ENCODE measurements at places on chromosomes 2 and 18.

GRCh38 chr18:77144046-77144445 lies 11.5 kb upstream of the MBP start:
- no peak for DNase-seq

DNA sequence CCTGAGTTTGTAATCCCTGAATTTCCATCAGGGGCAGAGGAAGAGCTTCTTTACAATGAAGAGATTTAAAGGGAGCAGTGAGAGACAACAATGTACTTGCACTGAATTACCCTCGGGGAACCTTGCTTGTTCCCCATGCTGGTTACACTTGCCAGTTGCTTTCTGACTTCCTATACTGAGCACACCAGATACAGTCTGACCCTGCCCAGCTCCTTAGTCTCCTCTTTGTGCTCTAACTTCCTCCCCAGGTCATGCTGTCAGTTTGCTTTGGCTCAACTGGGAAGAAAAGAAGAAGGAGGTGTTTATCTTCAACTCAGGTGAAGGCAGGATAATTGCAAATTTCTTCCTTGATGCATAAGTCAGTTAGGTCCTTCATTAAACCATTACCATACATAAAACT lies 658.4 kb downstream of the NYAP2 start:
- DNase-seq, result no peak

GRCh38 chr18:27213123-27213717 lies 28.1 kb upstream of the CHST9 start:
- DNase-seq, result no peak

GRCh38 chr18:79521416-79522205 lies 125.9 kb downstream of the NFATC1 start:
- no peak for DNase-seq

DNA sequence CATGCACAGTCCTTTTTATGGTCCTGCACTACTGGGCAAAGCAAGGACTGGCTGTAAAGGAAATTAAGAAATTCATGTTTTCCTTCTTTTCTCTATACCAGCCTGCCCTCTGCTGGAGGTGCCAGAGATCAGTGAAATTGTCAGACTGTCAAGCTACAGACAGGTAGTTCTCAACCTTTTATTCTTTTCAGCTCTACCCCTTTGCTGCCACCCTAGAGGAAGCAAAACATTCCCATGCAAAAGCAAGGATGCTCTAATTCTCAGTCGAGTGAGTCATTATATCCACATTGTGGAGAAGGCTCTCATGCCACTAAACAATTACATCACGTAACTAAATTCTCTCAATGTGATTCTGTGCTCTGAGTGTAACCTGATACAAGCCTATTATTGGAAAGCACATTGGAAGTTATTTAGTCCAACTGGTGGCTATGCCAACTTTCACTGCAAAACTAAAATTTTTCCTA lies 25.0 kb upstream of the RAPGEF4 start:
- no peak for DNase-seq

GRCh38 chr2:209525834-209526281 lies 102.0 kb downstream of the MAP2 start:
- DNase-seq, result no peak

DNA sequence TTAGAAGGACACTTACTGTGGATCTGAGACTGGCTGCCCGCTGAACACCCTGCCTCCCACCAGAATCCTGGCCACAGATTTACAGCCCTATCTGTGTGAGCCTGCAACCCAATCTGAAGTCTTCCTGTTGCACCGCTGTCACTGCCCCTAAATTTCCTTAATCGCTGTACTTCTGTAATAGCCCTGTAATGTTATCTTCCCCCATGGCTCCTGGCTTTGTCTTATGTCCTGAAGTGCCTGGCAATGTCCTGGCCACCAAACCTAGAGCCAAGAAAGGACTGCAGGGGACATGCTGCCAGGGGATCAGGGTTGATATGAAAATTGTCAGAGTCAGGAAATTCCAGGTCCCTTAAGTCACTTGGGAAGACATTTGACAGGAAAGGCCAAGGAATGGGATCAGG lies 52.7 kb downstream of the FHOD3 start:
- DNase-seq, result no peak

DNA sequence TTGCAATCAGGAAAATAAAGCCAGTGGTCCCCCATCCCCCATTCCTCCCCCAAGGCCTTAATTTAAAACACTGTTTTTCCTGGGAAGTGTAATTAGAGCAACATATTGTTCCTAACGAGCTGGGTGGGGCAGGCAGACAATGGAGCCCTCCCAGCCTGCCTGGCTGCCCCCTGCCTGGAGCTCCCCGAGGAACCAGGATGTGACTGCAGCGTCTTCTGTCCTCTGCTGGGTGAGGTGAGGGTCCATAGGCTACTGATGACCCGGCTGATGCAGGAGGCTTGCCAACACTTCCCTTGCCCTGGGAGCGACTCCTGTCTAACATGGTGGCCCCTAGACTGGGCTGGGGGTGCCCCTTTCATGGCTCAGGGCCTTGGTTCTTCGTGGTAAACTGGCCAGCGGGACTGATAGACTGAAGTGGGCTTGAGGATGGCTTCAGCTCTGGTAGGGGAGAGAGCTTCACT lies 152.4 kb downstream of the DYSF start:
- no peak for DNase-seq

GRCh38 chr2:17850151-17850550 lies 28.3 kb upstream of the KCNS3 start:
- DNase-seq, result no peak

DNA sequence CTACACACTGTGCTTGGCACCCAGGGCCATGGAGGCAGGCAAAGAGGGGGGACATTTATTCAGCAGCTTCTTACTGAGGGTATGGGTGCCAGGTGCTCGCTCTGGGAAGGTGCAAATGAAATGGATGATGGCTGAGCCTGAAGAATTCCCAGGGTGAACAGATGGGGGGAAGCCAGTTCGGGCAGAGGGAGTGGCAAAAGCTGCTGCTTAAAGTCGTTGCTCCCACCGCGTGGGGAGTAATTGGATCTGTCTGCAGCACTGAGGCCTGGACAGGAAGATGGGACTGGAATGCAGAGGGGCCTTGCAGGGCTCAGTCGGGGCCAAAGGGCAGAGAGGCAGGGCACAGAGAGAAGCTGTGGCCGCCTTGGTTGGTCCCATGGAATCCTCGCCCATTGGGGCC lies 51.2 kb downstream of the NEDD4L start:
- no peak for DNase-seq

- no peak for DNase-seq
Observed at GRCh38 chr18:70260683-70261082, 28.2 kb upstream of the SOCS6 start.

- DNase-seq, result no peak
Observed at GRCh38 chr2:70648961-70649360, 95.3 kb upstream of the TGFA start.

- DNase-seq, result no peak
Observed at GRCh38 chr18:60892855-60893254, 440.4 kb upstream of the CDH20 start.

DNA sequence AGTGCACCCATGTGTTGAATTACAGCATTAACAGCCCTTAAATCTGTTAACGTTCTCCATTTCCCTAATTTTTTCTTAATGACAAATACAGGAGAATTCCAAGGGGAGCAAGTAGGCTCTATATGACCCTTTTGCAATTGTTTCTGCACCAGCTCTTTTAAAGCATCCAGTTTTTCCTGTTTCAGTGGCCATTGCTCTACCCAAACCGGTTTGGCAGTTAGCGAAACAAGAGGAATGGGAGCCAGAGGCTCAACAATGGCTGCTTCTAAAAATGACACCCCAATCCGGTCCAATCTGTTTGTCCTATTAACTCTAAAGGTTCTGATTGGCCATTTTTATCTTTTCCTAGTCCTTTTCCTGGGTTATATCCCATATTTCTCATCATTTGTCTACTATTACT lies 15.1 kb upstream of the SUCLG1 start:
- DNase-seq, result no peak

- no peak for DNase-seq
Observed at GRCh38 chr18:54888378-54888777, 60.1 kb downstream of the RAB27B start.

DNA sequence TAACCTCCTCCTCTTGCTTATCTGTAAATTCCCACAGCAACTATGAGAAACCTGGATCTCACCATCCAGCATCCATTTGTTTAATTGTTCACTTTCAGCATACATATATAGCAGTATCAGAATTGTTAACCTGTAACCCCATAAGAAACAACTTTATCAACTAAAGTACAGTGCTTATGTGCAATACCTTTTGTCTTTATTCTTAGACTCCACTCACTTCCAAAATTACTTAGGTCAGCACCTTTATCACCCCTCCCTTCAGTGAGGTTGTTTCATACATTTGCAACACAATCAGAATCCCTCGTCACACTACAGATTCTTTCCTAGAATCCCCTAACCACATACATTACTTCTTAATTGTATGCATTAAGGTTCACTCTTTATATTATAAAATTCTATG lies 225.9 kb upstream of the NCKAP5 start:
- no peak for DNase-seq

GRCh38 chr18:33802955-33803354 lies 224.9 kb downstream of the ASXL3 start:
- DNase-seq, result no peak

DNA sequence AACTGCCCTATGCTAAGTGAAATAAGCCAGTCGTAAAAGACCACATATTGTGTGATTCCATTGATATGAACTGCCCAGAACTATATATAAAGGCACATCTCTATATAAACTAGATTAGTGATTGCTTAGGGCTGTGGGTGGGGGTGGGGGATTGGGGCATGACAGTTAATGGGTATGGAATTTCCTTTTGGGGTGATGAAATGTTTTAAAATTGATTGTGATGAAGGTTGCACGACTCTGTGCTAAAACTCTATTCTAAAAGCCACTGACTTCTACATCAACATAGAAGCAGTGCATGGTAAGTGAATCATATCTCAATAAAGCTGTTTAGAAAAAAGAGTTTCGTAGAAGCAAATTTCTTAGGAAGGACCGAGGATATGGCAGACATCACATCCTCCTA lies 53.0 kb downstream of the CDCA7 start:
- DNase-seq, result no peak

DNA sequence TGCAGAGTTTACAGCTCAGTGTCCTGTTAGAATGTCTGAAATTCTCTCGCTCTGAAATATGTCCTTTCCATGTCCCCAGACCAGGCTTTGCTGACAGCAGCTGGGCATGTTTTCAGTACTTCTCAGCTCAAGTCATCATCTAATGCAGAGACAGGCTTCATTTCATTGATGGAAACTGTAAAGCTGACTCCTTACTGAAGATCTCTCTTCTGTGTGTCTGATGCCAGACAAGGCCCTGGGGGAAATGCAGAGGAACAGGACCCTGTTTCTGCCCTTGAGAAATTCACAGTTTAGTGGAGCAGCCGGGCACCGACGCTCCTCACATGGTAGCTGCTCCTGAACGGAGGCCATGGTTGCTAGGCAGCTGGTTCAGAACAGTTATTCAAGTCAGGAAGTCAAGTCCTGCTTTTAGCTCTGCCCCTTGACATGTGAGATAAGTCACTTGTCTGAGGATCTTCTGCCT lies 24.6 kb upstream of the FZD7 start:
- no peak for DNase-seq

GRCh38 chr18:25174324-25174723 lies 177.6 kb downstream of the ZNF521 start:
- no peak for DNase-seq

GRCh38 chr2:36800381-36800780 lies 103.9 kb downstream of the VIT start:
- peak; percentile 19 for DNase-seq

DNA sequence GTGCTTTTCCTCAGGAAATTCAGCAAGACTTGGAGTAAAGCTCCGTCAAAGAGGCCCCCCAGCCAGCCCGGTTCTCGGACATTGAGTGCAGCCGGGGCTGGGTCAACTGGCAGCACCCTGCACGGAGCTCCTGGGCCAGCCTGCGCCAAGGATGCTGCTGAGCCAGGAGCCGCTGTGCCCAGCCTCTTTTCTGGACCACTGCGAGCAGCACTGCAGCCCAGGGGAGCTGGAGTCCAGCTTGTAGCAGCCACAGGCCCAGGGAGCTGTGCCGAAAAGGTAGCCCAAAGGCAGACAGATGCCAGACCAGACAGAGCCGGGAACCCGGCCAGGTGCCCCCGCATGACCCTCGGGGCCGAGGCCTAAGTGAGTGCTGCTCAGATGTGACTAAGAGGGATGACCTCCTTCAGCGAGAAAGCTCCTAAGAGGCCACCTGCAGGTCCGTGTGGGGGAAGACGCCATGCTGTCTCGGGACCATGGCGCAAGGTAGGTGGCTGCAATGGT lies 7.3 kb downstream of the CLHC1 start:
- DNase-seq, result no peak

DNA sequence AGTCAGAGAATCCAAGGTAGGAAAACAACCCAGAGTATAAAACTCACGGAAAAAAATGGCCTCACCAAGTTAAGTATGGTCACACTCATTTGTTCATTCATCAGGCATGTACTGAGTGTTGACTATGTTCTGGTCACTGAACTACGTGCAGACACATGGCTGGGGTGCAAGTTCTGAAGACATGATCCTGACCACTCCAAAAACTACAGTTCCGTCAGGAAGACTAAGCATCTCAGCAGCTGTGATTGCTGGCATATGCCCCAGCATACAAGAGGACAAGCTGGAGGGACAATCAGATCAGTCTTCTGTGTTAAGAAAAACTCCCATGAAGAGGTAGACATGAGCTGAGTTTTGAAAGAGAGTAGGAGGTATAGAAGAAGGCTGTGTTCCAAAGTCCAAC lies 72.8 kb downstream of the TCF4 start:
- DNase-seq, result no peak

DNA sequence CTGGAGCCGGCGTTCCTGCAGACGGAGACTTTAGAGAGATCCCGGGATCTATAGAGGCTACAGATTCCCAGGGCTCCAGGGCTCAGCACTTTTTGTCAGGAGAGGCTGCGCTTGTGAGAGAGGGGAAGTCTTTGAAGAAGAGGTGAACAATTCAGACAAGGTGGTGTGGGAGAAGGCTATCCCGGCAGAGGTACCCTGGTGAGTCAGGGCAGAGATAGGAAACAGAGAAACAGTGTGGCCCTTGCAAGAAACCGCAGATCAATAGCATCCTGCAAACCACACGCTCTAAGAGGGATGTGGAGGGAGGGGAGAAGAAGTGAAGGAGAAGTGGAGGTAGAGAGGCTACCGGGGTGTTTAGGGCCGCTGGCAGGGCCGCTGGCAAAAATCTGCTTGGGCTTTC lies 160.5 kb upstream of the APCDD1 start:
- DNase-seq, result no peak

- no peak for DNase-seq
Observed at GRCh38 chr2:141381946-141382345, 748.9 kb downstream of the LRP1B start.

- DNase-seq, result no peak
Observed at GRCh38 chr18:75489493-75490190, 62.1 kb upstream of the SMIM21 start.

DNA sequence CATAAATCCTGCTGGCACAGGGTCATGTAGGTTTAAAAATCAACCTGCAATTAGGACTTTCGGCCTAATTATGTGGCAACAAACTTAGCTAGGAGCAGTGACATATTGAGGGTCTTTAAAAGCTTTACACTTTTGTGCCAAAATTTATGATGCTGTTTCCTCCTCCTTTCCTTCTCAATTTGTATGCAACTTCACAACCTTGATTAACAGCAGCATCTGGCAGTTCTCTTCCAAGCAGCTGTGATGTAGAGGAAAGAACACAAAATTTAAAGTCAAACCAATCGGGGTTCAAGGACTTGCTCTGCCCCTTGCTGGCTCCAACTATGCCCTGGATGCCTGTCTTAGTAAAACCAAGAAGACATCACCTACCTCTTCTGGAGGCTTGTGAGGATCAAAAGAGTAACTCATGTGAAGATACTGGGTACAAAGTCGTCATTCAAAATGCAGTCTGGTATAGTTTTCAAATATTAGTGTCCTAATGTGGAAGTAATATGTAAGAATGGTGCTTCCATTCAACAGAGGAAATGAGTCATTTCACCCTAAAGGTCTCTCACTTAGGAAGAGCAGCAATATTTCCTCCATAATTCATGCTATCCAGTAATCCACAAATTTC lies 94.7 kb downstream of the ANKRD44 start:
- DNase-seq, result no peak

Data from stimulated activated CD8-positive, alpha-beta memory T cell treated with anti-CD3 and anti-CD28 coated beads, Interleukin-7, amount 100 ng/mL, for 24 hours (primary cell).